ENCODE measurements at places on chromosomes 4 and X. TPM values are rescaled to one million over a fixed set of nuclear protein-coding genes. Genes with fewer than 3 reads are reported as not detected.

The RHOH gene
- total RNA-seq = 0.78 TPM

The BOD1L1 gene
- 23.6 TPM for total RNA-seq

The WNK3 gene
- total RNA-seq = 0.65 TPM

DNA sequence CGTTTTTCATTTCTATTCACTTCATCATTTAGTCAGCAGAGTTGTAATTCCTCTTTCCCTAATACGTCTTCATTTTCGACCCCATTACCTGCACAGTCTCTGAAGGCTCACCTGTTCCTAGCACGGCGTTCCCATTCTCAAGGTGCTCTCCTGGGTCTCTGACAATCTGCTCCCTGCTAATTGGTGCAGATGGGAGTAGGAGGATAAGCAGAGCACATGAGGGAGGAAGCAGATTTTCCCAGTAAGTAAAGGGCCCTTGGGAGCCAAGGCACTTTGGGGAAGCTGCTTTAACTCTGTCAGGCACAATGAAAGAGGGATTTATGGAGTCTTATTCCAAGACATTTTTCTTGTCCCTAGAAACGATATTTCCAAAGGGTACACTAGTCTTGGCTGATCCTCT, 466.4 kb downstream of the STIM2 start:
- DNase-seq = no peak

DNA sequence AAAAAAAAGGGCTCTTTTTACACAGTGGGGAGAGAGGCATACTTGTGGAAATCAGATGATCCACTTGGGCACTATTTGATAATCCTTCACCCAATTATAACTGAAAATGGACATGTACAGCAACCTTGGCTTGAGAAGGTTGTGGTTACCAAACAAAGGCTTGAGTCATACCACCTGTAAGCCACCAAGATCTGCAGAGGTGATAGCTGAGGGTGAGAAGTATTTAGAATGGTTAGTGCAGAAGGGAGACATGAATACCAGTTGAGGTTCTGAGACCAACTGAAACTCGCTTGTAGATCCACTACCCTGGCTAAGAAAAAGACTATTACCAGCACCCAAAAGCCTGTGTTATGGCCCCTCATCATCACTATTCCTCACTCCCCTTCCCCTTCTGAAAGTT, 614.0 kb downstream of the STIM2 start:
- DNase-seq = no peak

GRCh38 chr4:149311076-149311475, 504.6 kb downstream of the IQCM start:
- no peak for DNase-seq

DNA sequence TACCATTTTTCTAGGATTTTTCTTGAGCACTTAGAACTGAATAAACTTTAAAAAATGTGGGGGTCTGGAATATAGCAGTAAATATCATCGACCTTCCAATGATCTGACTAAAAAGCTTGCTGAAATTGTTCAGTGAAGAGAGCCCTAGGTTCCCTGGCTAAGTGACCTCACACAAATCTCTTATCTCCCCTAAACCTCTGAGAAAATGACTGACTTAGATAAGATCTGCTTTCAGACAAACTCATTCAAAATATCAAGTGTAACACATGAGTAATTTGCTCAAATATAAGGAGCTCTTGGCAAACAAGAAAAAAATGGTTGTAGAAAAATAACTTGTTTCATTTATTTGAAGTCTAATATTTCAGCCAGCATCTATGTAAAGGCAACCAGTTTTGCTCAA, 441.7 kb upstream of the SLIT2 start:
- no peak for DNase-seq

All from cardiac septum (tissue), 1 donor.